ENCODE measurements at places on chromosomes 7 and 10.

- no peak for DNase-seq
Measured at GRCh38 chr10:72801263-72801868, 92.2 kb upstream of the OIT3 start.

DNA sequence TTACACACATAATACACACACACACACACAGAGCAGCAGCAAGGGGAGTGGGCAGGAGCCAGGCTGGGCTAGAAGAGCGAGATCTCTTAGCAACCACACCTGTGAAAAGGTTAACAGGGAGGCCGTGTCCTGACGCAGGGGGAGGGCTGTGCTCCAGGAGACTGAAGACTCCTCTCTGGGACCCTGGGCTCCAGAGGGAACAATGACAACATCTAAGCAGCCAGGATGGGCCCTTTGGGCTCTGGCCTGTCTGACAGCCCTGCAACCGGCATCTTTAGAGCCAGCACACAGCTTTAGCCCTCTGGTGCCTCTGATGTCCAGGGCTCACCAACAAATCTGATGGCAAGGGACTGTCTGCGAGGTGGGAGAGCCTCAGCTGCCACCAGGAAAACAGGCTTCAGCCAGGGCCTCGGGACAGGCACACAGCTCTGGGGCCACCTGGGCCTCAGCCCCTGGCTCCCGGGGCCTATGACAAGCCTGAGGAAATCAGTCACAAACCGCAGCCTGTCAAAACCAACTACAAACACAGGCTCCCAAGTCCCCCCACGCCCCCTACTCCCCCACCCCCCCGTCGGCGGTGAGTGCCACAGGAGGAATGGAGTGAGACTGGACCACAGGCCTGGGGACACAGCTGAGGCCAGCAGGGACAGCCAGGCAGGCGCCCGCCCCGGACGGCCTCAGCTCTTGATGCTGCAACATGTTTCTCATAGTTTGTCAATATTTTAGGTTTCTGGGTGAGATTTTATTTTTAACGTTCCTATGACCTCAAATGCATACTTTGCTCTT lies 102.8 kb downstream of the TNS3 start:
- DNase-seq, result no peak

GRCh38 chr7:137818036-137818435 lies 28.7 kb downstream of the DGKI start:
- no peak for DNase-seq

- no peak for DNase-seq
Measured at GRCh38 chr10:28910956-28911355, 233.6 kb downstream of the BAMBI start.

GRCh38 chr10:114552050-114552449 lies 106.0 kb downstream of the ABLIM1 start:
- DNase-seq, result no peak

DNA sequence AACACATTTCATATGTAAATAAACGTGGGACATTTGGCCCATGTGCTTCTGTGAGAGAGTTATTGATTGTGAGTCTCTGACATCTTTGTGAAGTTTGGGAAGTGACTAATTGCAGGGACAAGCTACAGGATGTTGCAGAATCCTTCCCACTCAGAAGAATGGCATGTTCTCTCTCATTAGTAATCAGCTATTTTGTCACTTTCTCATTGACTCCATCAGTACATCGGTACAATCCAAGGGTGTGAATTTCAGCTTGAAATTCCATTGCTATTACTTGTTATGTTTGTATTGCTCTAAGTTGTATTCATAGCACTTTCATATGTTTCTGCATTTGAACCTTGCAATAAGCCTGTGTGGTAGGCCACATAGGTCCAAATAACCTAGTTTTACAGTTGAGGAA lies 100.0 kb upstream of the KCNMA1 start:
- DNase-seq, result peak; percentile 89

GRCh38 chr7:129947049-129947448 lies 5.7 kb downstream of the UBE2H start:
- DNase-seq, result no peak

- DNase-seq, result no peak
Measured at GRCh38 chr10:117135026-117135372, 3.1 kb downstream of the VAX1 start.

GRCh38 chr7:7210475-7211237 lies 28.3 kb downstream of the C1GALT1 start:
- DNase-seq, result no peak

DNA sequence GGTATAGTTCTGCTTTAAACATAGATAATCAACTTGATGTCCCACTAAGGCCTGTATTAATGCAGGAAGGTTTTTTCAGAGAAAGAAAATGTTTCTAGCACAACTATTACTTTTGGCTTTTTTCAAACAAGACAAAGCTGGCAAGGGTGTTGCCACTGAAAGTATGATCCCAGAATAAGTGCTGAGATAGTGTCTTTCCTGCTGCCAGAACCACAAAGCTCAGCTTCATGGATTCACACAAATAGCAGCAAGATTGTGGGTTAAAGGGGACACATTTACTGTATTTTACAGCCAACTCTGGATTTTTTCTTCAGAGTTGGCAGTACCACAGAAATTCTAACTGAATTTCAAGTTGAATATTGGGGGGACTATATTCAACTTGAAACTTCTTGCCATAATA lies 4.3 kb downstream of the NCOA4 start:
- DNase-seq, result no peak

DNA sequence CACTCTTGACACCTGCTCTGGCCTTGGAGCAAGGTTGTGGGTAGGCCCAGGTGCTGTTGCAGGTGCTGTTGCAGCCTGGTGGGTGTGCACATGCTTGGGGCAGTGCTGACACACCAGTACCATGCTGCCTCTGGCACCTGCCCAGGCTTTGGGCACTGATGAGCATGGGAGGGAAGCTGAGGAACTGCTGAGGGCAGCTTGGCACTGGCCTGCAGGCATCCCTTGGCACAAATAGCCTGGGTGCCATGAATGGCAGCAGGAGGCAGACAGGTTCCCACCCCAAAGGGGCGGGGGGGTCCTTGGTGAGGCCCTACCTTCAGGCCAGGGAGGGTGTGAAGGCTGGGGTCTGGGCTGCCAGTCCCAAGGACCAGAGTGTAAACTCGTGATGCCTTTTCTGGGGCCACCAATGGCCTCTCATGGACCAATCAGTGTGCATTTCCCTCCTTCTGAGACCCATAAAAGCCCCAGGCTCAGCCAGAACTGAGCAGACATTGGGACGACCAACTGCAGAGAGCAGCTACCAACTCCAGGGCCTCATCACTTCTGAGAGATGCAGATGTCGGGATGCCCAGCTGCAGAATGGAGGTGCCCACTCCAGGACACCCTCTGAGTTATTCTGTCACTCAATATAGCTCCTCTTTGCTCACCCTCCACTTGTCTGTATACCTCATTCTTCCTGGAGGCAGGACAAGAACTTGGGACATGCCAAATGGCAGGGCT lies 547.4 kb downstream of the ZWINT start:
- DNase-seq, result no peak

GRCh38 chr10:45080331-45080730 lies 79.6 kb downstream of the ZNF22 start:
- DNase-seq, result no peak

- DNase-seq, result no peak
Measured at GRCh38 chr10:92502296-92502808, 71.5 kb downstream of the IDE start.

DNA sequence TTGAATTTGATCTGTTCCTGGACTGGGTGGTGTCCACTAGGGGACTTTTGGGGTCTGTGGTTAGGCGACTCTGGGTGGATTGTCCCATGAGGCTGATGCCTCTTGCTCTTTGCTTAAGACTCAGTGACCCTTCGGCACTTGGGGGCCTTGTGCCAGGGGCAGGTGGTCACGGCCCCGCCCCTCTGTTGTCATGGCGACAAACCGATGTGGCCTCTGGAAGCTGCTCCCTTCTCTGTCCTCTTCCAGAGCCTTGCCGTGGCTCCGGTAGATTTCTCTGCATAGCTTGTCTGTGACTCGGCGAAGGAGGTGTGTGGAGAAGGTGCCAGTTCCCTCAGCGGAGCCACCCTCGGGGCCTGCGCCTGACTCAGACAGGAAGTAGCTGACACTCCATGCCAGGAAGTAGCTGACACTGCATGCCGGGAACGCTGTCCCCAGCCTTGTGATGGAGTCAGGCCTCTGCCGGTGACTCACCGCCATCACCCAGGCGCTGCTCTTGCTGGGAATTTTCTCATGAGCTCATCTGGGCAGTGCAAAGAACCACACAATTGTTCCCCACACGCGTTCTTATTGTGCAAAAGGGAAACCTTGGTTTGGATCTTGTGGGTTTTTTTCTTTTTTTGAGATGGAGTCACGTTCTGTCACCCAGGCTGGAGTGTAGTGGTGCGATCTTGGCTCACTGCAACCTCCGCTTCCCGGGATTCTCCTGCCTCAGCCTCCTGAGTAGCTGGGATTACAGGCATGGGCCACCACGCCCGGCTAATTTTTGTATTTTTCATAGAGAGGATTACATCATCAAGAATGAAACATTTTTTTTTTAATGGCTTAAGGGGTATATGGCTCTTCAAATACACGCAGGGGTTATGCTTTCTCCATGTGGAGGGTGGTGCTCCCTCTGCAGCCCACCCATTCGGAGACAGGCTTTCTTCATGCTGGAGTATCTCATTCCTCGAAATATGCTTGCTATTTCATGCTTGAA lies 72.6 kb downstream of the PFKFB3 start:
- DNase-seq, result peak; percentile 99

- no peak for DNase-seq
Measured at GRCh38 chr7:102106625-102107024, 180.0 kb upstream of the SH2B2 start.

DNA sequence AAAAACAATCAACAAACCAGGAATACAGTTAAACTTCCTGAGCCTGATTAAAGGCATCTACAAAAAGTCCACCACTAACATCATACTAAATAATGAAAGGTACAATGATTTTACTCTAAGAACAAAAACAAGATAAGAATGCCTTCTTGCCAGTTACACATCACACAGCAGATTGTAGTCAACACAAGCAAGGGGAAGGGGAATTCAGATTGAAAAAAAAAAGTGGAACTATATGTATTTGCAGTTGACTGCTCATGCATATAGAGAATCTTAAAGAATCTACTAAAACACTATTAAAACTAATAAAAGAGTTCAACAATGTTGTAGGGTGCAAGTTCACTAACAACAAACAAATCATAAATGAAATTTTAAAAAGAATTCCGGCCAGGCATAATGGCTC lies 28.5 kb downstream of the ZNF33B start:
- DNase-seq, result no peak

- no peak for DNase-seq
Measured at GRCh38 chr10:123249894-123250293, 95.7 kb downstream of the BUB3 start.

- DNase-seq, result no peak
Measured at GRCh38 chr10:15295537-15296325, 75.4 kb downstream of the FAM171A1 start.

DNA sequence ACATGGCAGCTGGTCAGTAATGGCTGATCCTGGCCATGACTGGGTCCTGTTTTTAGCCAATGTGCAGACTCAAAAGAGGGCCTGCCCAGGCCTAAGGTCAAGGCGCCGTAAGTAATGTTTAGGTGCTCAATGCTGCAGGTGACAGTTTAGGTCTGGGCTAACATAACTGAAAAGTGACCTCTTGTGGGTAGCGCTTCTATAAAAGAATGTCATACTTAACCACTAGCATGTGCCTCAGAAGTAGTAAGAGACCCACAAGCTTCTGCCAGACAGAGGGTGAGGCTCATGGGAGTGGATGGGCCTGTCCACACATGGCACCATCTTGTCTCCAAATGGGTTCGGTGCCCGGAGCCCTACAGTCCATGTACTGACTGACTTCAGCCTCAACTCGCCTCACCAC lies 90.5 kb upstream of the GSDME start:
- no peak for DNase-seq

- peak; percentile 14 for DNase-seq
Measured at GRCh38 chr10:67697724-67698131, 1.7 kb upstream of the CTNNA3 start.

DNA sequence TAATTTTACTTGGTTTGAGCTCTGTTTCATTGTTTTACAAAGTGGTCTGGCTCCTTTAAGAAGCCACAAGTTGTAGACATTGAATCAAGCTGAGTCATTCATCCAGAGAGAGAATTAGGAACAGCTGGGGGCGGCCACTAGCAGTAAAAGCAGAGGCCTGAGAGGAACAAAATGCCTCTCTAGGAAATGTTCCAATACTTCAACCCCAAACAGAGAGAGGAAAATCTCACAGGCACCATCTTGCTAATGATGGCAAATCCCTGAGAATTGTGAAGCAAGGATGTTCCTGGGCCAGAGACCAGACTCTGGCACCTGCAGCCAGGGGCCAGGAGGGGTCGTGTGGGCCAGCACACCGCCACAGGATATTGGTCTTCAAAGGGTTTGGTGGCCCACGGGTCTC lies 26.5 kb upstream of the TRIL start:
- DNase-seq, result peak; percentile 49

DNA sequence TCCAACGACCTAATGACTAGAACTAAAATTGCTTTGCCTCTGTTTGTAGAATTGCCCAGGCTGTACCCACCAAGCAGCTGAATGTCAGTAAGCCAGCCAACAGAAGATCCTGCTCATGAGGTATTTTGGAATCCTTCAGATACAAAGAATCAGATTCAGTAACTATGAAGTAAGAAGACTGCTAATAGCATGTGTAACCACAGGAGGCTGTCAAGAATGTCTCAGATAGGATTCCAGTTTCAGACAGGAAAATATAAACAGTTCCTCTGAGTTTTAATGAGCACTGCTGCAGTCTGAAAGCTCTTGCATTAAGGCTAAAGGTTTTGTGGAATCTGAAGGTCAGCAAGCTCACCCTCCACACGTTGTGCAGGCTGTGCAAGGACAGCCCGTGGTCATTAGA lies 112.6 kb upstream of the ADAM12 start:
- no peak for DNase-seq

- DNase-seq, result no peak
Measured at GRCh38 chr7:80453699-80454340, 58.0 kb downstream of the GNAT3 start.

- DNase-seq, result no peak
Measured at GRCh38 chr7:22210967-22211366, 146.0 kb downstream of the RAPGEF5 start.

- DNase-seq, result no peak
Measured at GRCh38 chr10:74363727-74364126, 212.7 kb downstream of the ADK start.

DNA sequence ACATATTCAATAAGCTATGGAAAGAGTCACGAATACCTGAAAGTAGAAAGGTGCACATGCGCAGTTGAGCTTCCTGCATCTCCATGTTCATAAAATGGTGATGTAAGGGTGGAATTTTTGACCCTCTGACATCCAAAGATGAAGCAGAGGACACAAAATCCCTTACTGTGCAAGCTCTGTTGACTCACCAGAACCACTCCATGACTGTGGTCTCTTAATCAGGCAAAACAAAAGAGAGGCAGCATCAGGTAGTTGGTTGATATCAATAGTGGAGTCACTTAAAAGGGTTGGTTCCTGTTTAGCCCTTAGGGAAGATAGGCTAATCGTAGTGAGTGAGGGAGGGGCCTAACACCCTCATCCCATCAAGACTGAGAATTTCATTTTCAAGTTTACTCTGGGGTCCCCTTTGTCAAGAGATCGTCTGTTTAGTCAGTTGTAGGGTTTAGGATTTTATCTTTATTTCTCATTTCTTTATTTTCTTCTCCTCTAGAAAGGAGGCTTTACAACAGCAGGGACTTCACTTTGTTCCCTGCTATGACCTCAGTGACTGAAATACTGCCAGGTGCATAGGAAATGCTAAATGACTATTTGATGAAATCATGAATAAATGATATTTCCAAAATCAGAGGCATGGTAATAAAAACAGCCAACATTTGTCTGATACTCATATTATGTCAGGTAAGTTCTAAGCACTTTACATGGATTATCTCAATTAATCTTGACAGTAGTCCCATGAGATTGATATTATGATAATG lies 98.1 kb downstream of the CD36 start:
- DNase-seq, result no peak

Data from kidney epithelial cell (primary cell).